Stimulated activated CD8-positive, alpha-beta memory T cell treated with anti-CD3 and anti-CD28 coated beads, Interleukin-15, amount 100 ng/mL, for 48 hours (primary cell): ENCODE measurements at places on chromosomes 6 and 20.

DNA sequence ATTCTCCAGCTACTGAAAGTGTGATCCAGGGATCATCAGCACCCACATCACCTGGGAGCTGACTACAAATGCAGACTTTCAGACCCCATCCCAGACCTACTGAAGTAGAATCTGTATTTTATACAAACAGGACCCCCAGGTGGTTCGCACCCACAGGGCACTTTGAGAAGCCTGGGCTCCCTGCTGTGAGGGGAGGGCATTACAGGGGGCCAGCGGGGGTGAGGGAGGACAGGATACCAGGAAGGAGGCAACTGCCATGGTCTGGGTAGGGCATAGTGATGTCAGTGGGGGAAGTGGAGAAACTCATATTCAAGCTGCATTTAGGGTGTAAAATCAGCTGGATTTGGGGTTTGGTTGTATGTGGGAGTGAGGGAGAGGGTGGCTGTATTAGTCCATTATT is 2.0 kb upstream of the ADA start:
- no peak for DNase-seq

- DNase-seq = no peak
Observed at GRCh38 chr6:127206531-127207095, 60.1 kb upstream of the RNF146 start.

DNA sequence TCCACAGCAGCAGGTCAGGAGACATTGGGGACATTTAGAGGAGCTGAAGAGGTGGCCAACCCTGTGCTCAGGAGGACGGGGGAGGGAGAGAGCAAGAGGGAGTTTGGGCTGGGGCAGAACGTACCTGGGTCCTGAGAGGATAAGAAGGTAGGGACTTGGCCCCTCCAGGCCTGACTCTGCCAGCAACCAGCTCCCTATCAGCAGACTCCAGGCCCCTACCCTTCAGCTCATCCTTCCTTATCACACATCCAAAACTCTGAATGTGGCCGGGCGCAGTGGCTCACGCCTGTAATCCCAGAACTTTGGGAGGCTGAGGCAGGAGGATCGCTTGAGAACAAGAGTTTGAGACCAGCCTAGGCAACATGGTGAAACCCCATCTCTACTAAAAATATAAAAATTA is 5.0 kb downstream of the STMN3 start:
- DNase-seq = no peak

DNA sequence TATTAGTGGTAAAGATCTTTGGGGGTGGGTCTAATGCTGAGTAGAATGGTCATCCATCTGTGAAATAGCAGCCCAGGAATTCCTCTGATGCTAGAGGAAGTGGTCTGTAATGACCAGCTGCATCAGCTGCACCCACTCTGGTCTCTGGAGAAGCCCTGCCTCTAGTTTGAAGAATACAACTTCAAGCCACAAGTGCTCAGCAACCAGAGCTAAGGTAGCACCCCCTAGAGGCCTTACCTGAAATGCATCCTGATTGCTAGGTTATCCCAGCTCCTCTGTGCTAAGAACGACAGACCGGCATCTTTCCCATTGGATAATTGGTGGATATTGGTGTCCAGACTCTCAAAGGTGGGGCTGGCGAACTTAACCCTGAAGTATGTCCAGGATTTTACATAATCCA is 58.2 kb downstream of the DNAH8 start:
- DNase-seq = no peak

GRCh38 chr6:159170999-159171712 is 2.0 kb downstream of the FNDC1 start:
- no peak for DNase-seq

GRCh38 chr20:17594443-17594842 is 24.6 kb downstream of the DSTN start:
- no peak for DNase-seq

- DNase-seq = no peak
Observed at GRCh38 chr20:49030954-49031619, 15.0 kb upstream of the CSE1L start.

GRCh38 chr6:2510316-2510715 is 240.4 kb downstream of the MYLK4 start:
- no peak for DNase-seq

DNA sequence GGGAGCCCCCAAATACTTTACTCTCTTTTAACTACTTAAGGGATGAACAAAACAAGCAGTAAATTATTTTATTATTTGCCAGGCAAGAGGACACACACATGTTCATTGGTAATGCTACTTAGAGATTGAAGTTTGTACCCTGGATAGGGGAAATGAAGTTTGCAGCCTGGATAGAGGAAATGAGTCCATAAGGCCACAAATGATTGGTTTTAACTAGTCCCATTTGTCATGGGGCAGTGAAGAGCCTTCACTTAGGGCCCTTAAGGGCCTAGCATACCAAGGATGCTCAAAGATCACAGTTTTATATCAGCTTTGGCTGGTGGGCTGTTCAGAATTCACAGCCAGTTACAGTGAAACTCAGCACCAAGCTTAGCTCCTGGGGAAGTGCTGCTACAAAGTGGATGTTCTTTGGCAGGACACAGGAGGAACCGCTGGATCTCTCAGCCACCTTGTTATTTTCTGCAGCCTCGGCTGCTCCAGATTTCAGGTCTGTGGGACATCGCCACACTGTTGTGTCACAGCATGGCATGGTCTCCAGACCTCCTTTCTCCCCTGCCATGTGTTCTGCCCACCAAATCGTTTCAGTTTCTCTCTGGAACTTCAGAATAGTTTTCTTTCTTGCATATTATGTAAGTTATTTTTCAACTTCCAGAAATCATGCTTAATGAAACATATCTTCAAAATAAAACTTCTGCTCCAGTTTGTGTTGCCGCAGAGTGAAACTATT is 41.8 kb downstream of the NCOA7 start:
- no peak for DNase-seq

GRCh38 chr6:131215219-131215618 is 80.0 kb downstream of the AKAP7 start:
- no peak for DNase-seq

- no peak for DNase-seq
Observed at GRCh38 chr6:136037876-136038460, 186.5 kb downstream of the PDE7B start.

- DNase-seq = no peak
Observed at GRCh38 chr20:20528861-20529260, 161.0 kb downstream of the INSM1 start.

DNA sequence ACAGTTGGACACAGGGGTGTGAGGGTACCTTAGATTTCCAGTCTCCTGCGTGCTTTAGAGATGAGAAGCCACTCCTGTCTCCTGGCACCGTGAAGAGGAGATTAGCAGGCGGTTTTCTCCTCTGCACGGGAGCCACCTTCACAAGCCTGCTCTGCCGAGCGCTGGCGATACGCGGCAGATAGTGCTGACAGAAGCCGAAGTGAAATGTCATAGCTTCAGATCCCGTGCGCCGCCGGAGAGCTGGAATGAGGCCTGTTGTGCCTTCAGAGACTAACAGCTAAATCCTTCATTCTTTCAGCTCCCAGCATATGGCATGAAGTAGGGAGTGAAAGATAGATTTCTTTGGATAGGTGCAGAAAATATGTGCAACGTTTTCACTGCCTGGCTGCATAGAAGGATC is 371.0 kb downstream of the TAF4 start:
- no peak for DNase-seq

DNA sequence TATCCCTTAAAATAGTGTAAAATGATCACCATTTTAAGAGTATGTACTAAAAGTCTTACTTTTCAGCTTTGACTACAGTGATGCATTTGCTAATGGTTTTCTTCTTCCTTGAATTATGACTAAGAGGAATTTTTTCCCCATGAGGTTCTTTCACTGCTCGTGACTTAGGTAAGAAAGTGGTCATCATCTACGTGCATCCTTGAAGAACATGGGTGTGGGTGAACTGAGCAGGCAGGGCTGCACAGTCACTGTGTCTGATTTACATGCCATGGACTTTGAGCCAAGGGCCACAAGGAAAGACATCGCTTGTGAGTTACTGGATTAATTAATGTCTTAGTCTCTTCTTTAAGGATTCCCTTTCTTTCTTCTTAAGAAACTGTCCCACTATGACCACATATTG is 33.3 kb downstream of the NQO2 start:
- no peak for DNase-seq

DNA sequence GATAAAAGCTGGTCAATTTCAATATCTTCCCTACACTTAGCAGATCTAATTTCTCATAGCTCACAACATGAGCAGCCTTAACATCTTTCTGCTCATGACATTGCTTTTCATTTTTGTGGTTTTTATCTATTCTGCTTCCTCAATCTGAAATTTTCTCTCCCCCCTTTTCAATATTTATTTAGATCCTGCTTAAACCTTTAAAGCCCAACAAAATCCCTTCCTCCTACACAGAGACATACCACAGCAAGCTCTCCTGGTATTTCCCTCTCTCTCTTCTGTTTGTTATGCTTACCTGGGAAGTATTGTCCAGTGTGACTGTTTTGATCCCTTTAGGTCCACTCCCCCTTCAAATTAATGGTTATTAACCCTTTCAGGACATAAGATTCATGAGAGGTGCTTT is 582.5 kb downstream of the RFPL4B start:
- DNase-seq = no peak

DNA sequence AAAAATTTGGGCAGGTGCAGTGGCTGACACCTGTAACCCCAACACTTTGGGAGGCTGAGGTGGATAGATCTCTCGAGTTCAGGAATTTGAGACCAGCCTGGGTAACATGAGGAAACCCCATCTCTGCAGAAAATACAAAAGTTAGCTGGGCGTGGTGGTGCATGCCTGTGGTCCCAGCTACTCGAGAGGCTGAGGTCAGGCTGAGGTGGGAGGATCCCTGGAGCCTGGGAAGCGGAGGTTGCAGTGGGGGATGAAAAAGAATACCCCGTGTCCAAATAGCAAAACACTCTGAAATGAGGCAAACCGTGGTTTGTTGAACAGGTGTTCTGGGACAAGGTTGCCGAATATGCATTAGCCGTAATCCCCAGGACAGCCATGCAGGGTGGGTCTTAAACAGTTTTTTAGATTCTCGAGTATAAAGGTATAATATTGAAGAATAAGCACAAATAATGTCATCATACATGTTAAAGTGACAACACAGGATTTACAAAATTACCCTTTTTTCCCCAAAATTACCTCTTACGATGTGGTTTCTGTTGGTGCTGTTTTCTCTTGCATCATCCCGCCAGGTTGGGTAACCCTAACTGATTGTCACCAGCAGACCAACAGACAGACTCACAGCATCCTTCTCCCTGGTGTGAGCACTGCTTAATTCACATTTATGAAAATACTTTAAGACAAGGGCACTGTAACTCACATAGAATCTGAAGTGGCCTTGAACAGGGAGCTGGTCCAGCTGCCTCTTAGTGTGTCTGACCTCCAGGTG is 9.1 kb downstream of the DNAJC5 start:
- DNase-seq = no peak

DNA sequence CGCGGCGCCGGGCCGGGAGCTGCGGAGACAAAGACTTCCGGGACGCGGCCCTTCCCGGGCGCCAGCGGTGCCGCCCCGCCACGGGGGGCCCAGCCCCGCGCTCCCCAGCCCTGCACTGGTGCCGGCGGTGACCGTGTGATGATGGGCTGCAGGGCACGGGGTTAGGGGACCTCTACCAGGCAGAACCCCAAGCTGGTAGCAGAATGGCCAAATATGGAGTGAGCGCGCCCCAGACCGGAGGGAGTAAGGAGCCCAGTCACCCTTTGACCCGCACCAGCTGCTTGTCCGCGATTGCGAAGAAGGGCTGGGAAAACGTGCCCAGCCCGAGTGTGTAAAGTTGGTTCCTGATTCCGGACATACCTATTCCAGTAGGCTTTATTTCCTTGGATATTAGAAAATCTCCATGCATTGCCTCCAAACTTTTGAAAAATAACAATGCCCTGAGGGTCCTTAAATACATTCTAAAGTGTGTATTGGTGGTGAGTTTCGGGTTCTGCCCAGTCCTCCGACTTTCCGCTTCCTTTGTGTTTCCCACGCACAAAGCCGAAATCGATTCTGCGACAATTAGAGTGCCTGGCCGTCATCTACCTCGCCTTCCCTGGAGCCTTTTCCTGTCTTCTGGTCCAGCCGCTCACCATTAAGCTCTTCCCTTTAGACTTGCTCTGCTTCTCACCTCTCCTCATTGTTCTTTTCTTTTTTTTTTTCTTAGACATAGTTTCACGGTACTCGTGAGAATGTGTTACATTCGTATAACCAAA is 1.1 kb downstream of the ABRACL start:
- no peak for DNase-seq

DNA sequence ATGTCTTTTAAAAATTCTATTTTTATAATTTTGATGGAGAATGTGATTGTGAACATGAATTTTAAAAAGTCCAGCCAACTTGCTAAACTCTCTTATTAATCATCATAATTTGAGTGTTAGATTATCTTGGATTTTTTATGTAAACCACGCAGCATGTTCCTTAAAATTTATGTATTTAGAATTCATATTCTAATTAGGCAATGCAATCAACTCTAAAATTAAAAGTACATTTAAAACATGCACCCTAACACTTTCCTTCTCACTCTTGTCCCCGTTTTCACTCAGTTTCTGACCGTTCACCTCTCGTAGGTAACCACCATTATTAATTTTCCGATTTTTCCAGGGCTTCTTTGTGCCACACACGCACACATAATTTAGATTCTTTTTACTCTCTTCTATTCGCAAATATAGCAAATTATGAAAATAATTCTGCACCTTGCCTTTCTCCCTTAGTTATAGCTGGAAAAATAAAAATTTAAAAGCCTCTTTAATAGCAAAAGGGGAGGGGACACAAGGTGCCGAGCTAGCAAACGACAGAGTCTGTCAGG is 329 bp upstream of the ZKSCAN3 start:
- DNase-seq = no peak

DNA sequence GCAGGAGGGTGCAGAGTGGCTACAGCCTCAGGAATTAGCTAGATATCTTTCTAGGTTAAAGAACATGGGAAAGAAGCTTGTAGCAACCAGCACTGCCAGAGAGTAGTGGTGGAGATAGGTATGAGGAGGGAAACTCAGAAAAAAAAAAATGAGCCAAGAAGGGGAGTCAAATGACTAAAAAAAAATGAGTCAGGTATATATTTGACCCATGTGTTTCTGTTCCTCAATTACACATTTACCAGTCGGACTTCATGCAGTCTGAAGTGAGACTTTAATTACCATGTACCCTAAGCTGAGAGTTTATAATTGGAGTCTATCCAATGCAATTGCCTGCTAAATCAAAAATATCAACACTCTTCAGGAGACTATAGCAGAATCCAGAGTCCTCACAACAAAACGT is 964.6 kb downstream of the HACE1 start:
- DNase-seq = no peak

DNA sequence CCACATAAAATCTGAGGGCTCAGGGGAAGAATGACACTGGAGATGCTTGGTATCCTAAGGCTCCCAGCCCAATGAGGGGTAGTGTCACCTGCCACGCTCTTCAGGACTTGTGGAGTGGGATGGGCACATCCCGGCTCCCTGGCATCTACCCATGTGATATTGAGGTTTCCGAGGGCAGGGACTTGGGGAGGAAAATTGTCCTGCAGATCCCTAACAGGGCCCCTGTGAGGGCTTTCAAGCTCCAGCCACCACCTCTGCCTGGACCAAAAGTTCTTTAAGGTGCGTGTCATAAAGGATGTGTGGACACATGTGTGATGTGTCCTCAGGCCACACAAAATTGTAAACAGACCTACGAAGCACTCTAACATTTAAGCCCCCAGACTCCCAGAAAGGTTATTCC is 2.5 kb downstream of the SCML4 start:
- no peak for DNase-seq
